ENCODE measurements at places on chromosomes 2 and 18.

GRCh38 chr2:28587526-28588291 lies 91.8 kb downstream of the PLB1 start:
- DNase-seq = no peak

GRCh38 chr2:143229411-143229810 lies 100.2 kb downstream of the ARHGAP15 start:
- DNase-seq = no peak

- DNase-seq = no peak
Measured at GRCh38 chr2:158994920-158995676, 26.7 kb downstream of the TANC1 start.

DNA sequence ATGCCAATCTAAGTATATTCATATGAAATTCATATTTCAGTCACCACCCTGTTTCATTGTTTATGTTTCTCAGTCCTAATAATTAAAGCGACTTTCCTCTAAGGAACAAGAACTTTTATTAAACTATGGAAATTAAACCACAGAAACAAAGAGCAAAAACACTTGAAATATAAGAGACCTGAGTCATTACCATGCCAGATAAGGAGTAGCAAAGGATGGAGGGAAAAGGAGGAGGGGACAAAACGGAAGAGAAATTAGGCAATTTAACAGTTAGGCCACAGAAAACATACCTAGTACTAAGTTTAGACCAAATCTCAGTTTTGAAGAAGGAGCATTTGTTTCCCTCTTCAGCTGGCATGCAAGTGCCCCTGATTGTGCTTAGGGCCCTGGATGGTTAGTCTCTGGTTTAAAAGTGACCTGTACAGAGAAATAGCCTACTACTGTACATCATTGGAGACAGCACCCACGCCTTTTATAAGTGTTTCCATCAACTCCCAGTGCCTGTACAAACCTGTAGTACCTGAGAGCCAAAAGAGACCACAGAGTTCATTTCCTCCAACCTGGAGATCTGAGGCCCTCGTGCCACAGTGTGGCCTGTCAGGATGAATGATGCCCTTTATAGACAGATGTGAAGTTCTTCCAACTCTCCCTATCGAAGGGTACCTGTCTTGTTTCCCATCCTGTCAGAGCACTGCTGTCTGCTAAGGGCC lies 74.5 kb downstream of the SPATS2L start:
- DNase-seq = peak; percentile 91

GRCh38 chr18:63409301-63409700 lies 13.0 kb downstream of the VPS4B start:
- DNase-seq = peak; percentile 73

- peak; percentile 48 for DNase-seq
Measured at GRCh38 chr18:13120255-13120654, 98.3 kb upstream of the LDLRAD4 start.

Measured in fibroblast of lung (primary cell).